Peyer's patch (tissue), 4 donors: ENCODE measurements at places on chromosomes 1 and 21.

DNA sequence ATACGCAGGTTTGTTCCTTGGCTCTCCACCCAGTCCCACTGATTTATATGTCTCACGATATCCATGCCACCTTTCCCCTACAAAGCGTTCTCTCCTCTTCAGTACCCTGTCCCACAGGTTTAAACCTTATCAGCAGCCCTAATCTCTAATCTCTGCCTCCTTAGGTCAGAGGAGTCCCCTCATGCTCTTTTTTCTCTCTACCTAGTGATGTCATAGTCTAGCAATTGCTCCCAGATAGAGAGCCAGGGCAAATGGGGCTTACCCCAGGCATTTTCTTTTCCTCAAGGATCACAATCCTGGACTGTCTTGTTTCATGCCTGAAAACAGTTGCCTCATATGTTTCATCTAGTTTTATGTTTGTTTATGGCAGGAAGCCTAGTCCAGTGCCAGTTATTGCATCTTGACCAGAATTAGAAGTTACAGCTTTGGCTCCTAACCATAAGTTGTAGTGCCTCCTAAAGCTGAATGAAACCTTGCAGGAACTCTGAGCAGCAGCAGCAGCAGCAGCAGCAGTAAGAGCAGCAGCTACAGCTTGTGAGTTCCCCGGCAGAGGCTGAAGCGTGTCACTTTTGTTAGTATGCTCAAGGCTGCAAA lies 26.7 kb upstream of the TP53BP2 start:
- DNase-seq: no peak

- no peak for DNase-seq
These were observed 53.2 kb upstream of the C1orf87 start for GRCh38 chr1:60126723-60127122.

GRCh38 chr1:109490934-109491302 lies 3.0 kb upstream of the CYB561D1 start:
- no peak for DNase-seq

GRCh38 chr1:103283841-103284669 lies 175.7 kb upstream of the COL11A1 start:
- DNase-seq: no peak

- DNase-seq: no peak
These were observed 127.7 kb upstream of the CAMK1G start for GRCh38 chr1:209455661-209456358.

GRCh38 chr1:183394435-183394834 lies 23.7 kb downstream of the NMNAT2 start:
- DNase-seq: no peak

DNA sequence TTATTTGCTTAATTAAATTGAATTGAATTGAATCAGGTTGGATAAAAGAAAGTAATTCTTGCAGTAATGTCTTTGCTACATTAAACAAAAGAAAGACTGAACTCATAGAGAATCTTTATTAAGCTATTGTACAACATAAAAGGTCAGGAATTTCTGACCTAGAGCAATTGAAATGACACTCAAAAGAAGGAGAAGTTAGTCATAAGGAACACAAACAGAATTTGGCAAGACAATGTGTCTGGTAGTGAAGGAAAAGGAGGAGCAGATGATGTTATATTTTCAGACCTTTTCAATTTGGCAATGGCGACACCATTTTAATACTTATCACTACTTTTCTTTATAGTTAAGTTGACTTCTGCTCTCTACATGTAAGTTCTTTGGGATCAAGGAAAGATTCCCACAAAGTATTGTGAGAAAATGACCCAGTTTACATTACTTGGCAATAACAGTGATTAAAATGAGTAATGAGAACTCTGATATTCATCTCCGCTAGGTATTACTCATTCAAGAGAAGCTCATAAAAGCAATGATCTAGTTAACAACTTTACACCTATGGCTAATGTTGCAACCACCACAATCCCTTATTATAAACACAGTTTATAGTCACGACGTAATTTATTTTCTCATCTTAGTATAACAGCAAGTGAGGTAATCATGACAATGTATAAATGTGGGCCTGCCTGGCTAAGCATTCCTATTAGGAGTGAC lies 14.7 kb upstream of the KRTAP21-1 start:
- no peak for DNase-seq

DNA sequence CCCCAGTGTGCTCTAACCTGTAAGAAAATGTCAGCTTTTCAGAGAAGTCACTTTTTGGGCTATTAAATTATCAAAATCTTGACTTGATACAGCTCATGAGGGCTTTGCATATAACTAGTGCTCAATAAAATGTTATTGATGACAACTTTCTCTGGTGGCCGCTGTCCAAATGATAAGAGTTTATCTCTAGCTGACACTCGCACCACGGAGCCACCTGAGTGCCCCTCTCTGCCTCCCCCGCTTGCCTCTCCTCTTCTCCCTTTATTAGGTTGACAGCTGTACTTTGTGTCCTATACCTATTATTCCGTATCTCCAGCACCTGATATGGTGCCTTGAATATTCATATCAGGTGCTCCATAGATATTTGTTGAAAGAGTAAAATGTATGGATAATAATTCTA lies 82.8 kb downstream of the PHTF1 start:
- no peak for DNase-seq

DNA sequence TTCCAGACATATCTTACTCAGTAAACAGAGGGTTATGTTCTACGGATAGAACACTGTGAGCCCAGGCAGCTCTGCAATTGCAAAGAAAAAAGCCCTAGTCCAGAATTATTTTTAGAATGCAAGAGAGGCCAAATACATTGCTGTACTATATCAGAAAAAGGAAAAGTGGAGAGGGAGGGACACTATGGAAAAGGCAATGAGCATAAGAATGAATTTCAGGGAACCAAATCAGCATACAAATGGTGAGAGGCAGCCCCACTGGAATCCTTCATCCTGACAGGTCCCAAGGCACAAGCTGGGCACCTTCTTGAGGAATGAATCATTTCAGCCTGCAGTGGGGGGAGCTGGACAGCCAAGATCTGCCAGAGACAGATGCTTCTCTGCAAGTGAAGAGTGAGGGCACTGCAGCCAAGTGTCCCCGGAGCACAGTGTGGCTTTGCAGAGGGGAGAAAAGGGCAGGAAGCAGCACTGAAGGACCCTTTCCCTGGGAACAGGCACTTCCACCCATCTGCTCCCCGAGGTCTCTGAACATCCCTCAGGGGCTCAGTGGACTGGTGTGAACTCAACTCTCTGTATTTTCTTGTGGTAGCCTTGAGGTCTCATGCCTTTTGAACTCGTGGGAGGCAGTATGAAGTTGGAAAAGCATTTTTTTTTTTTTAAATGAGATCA lies 115.6 kb downstream of the XCL2 start:
- no peak for DNase-seq

DNA sequence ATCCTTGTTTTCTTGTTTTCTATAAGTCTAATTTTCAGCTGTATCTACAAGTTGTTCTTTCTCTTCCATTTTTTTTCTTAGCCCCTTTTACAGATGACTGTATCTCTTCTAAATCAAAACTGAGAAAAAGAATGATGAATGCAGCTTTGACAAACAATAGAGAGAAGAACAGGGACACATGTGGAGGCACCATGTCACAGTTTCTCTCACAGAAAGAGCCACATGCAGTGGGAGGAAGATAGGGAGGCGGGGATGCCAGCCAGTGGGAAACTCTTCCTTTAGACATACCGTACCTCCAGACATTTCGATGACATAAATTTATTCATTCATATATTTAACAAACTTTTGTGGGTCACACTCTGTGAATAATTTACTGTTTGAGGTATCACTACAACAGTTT lies 45.5 kb downstream of the NME7 start:
- DNase-seq: no peak

- DNase-seq: no peak
These were observed 26.0 kb upstream of the BCL9 start for GRCh38 chr1:147515045-147515869.

- DNase-seq: peak; percentile 69
These were observed 37.7 kb upstream of the DDAH1 start for GRCh38 chr1:85502625-85503083.

DNA sequence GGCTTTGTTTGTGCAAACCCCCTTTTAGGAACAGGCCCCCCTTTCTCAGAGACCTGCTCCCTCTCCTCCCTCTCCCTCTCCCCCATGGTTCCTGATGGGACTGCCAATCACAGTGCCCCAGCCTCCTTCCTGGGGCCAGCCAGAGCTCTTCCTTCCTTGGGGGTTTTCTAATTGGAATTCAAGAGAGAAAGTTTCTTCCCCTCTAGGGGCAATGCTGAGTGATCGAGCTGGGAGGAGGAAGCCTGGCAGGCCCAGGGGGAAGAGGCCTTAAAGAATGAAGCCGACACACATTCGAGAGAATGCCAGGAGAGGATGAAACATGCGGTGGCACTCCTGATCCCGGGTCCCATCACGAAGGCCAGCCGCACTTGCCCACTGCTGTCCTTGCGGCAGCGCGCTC lies 21.3 kb upstream of the COL16A1 start:
- no peak for DNase-seq

DNA sequence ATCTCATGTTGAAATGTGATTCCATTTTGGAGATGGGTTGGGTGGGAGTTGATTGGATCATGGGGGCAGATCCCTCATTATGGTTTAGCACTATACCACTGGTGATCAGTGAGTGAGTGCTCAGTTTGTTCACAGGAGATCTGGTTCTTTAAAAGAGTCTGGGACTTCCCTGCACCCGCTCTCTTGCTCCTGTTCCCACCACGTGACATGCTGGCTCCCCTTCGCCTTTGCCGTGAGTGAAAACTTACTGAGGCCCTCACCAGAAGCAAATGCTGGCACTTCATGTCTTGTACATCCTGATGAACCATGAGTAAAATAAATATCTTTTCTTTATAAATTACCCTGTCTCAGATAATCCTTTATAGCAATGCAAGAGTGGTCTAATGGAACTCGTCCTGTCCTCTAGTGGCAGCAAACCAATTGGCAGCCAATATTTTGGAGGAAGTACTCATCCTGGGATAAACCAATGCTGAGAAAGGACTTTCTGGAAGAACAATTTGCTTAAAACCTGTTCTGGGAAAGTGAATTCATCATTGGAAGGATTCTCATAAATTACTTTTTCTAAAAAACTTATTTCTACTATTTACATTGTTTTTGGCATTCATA lies 27.8 kb upstream of the CYP4A11 start:
- DNase-seq: no peak

DNA sequence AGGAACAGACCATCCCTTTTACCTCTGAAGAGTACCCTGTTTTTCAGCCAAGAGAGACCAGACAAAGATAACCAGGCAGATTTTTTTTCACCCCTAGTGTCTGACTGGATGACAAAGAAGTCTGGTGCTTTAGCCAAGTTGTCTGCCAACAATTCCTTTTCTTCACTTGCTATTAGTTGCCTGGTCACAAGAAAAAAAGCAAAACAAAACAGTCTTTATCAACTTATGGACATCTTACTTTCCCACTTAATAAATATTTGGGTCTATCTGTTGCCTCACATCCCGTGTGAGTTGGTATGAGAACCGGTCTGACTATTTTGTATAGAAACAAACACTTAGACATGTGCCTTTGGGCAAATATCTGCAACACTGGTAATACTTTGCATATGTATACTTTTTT lies 662.9 kb downstream of the PLPP3 start:
- DNase-seq: no peak

GRCh38 chr1:163528710-163529348 lies 207.1 kb downstream of the NUF2 start:
- DNase-seq: no peak

- no peak for DNase-seq
These were observed 2.4 kb upstream of the TAF1A start for GRCh38 chr1:222592171-222592570.

DNA sequence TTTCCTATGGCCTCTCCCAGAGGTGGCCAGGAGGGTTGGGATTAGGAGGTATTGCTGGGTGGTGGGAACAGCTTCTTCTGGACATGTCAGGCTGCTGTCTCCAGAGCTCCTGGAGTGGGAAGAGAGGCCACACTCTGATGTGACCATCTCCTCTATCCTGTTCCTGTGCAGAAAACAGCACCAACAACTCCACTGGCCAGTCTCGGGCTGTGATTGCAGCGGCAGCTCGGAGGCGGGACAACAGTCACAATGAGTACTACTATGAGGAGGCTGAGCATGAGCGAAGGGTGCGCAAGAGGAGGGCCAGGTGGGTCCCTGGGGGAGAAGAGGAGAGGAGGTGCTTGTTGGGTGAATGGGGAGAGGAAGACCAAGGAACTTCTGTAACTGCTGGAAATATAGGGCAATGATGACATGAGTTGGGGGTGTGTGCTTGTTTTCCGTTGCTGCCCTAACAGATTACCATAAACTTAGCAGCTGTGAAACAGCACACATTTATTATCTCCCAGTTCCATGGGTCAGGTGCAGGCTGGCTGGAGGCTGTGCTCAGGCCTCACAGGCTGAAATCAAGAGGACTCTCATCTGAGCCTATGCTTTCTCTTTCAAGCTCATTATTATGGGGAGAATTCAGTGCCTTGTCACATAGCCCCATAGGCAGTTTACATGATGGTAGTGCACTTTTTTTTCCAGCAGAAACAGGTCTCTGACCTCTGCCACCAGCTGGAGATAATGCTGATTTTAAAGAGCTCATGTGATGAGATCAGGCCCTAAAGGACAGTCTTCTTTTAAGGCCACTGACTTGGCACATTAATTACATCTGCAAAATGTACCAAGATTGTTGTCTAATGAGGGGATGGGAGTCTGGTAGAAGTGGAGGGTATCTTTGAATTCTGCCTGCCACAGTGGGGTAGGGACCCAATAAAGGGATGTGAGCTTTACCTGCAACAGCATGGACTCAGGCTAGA lies 20.8 kb downstream of the VANGL2 start:
- DNase-seq: no peak

DNA sequence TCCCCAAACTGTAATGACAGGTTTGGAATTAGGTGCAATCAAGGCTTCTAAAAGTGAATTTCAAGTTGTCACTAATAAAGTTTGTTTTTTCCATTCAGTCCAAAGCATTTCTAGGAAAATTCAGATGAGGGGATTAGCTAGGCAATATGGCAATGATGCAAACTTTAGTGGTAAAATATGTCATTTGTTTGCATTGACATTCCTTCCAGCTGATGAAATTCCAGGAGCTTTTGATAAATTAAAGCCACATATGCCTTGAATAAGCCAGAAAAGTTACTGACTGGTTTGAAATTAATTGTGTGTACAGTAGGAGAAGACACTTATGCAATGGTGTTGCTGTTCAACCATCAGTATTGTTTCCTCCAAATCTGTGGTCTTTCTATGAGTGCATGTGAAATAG lies 57.8 kb downstream of the MROH9 start:
- no peak for DNase-seq

DNA sequence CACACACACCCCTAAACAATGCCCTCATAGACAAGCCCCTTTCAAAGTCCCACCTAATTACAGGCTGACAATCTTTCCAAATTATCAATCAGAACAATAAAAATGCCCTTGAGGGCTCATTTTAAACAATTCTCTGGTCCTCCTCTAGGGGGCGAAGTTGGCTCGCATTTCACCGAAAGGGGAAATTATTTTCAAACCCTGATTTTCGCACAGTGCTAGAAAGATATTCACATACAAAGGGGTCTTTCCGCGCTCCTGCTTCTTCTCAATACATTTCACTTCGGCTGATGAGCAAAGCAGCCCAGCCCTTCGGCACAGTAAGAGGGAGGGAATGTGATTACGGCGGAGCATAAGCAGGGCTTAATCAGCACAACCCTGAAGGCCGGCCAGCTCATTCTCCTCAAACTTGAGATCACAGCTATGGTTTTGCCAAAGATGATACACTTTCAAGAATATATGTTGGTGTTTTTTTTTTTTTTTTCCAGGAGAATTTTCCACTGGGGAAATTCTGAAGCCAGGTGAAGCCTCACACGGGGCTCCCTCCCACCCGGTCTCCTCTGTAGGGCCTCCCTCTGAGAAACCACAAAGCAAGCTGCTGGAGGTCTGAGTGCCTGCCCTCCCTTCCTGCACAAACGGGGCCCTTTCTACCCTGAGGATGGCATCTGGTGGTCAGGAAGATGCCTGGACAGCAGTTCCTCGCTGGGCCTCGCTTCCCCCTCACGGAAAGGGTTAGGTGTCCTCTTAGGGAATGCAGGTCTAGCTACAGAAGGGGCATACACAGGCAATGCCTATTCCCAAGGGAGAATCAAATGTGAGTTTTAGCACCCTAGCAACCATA lies 66.9 kb downstream of the GNG12 start:
- no peak for DNase-seq
